ENCODE measurements at places on chromosomes 5 and 9.

DNA sequence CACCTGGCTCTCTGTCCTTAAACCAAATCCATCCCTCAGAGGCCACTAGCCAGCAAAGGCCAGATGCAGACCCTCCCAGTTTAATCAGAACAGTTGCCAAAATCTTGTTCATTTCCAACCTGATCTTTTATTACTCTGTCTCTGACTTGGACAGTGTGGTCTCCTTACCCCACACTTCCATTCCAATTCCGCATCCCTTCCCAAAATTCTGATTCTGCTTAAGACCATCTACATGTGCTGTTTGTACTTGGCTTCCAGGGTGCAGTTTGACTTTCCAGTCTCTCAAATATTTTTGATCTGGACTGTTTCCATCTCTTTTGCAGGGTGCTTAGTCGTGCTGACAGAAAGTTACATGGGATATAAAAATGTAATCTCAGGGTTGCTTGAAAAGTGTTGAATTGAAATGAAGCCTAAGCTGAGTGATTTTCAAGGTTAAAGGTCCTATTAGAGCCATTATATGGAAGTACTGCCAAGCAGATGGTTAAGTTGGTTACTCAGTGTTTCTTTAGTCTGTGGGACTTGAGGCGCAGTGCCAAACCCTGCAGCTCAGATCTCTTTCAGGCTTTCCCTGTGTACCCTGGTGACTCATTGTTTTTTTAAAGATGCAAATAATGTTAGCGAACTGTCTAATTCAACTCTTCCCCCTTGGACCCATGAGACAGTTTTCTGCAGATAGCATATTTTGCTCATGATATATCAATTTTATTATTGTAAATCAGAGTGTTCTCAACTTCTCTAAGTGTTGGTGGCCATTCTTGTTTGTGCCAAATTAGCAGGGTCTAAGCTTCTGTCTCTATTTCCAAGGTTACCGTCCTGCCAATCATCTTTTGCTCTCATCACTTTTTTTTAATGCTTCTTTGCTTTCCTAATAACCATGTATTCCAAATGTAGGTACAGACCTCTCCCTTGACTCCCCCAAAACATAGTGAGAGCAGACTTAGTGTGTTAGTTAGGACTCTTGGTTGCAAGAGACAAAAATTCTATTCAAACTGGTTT is 18.2 kb upstream of the DCP2 start:
- DNase-seq: peak; percentile 59

GRCh38 chr5:175873088-175873454 is 1.7 kb downstream of the CPLX2 start:
- DNase-seq: peak; percentile 72

- peak; percentile 67 for DNase-seq
Measured at GRCh38 chr5:137743031-137743640, 7.2 kb upstream of the KLHL3 start.

GRCh38 chr9:36151316-36152210 is 15.0 kb downstream of the GLIPR2 start:
- DNase-seq: no peak

GRCh38 chr5:76245590-76245989 is 157.5 kb upstream of the IQGAP2 start:
- DNase-seq: no peak

DNA sequence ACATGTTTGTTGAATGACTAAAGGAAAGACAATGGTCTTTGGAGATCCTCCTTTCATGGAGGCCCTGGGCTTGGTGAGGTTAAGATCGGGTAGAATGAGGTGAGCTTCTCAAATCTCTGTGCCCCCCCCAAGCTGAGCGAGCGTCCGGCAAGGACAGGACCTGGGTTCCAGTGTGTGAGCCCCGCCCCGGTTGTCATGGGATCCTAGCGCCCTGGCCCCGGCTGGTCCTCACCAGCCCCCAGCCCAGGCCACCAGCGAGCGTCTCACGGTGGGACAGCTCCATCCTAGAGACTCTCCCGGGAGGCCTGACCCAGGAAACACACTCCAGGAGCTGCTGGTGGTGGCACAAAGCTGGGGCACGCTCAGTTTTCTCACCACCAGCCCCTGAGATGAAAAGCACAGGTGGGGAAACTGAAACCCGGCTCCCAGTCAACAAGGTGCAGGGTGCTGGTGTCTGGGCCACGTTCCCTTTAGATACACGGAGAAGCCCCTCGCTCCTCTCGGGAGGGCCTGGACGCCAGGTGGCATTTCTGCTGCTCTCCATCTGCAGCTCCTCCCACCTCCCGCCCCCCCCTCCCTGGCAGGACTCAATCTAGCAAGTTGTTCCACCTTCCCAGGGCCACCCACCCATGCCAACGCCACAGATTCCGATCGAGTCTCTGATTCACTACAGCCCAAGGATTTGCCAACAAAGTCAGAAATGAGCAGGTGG is 131.3 kb upstream of the PPP1R26 start:
- DNase-seq: no peak

DNA sequence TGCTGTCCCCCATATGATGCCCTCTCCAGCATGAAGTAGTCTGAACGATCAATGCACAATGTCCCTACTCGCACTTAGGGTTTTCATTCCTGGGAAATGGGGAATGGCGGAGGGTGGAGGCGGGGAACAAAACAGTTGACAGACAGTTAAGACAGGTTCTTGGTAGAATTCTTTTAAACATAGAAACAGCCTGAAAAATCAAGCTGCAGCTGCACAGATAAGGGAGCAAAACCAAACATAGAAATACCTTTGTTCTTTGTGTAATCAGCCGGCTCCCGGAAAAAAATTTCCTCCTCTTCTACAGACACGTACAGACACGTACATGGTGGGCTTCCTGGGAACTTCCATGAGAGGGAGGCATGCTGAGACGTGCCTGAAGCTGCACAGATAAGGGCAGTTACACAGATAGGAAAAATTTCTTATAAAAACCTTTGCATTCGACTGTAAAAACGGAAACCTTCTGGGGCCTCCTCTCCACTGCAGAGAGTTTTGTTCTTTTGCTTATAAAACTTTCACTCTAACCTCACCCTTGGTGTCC is 662.4 kb upstream of the PTPRD start:
- peak; percentile 43 for DNase-seq

GRCh38 chr5:75601567-75601966 is 9.7 kb upstream of the ANKDD1B start:
- DNase-seq: no peak

DNA sequence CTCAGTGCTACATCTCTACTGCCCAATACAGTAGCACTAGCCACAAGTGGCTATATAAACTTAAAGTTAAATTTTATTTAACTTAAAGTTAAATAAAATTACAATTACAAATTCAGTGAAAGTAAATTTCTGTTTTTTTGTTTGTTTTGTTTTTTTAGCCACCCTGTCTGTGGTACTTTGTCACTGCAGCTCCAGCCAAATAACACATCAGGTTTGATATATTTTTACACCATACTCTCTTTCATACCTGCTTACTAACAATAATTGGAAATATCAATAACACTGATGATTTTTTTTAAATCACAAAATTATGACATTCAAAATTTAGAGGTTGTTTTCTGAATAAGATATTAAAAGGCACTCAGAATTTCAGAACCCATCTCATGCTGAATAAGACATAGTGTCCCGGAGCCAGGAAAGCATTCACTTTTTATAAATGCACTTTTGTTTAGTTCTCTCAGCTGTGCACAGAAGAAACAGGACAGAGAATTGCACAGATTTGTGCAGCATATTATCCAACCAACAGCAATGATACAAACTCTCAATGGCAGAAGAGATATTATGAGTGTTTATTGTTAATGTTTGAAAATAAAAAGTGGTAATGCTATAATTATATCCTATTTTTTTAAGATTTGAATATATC is 92.6 kb downstream of the EDIL3 start:
- DNase-seq: no peak

DNA sequence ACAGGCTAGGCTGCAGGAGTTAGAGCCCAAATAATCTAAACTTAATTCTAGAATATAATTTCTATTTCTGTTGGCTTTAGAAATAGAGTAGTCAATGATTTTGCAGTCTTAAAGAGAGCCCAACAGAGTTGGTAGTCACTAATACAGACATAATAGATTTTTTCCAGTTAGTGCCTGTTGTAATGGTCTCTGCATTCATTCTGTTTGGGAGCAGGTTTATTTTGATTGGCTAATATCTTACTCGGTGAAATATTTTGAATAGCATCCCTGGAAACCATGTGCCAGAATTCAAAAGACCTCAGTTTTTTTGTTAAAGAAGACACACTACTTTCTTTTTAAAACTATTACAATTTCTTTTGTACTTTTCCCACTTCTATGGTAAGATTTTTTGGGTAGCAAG is 107.2 kb downstream of the RASGRF2 start:
- no peak for DNase-seq

DNA sequence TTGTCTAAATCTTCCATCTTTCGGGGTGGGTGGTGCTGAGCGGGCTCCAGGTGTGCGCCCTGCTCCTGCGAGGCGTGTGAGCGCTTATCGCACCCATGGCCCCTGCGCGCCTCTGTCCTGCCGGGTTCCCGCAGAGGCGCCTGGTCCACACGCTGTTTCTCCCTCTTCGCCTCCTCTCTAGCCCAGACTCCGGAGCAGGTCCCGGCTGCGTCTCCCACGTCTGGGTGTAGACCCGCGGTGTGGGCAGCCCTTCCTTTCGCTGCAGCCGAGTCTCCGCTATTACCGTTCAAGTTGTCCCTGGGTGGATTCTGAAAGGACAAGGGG is 40.5 kb upstream of the PLEKHG4B start:
- no peak for DNase-seq

- DNase-seq: no peak
Measured at GRCh38 chr5:32018476-32019436, 155.4 kb downstream of the GOLPH3 start.
